Activated CD4-positive, alpha-beta T cell treated with anti-CD3 and anti-CD28 coated beads, Interleukin-2, amount 10 ng/mL, durations not matched to agents 24 days and 14 days (primary cell): ENCODE measurements at places on chromosomes 12 and 14.

DNA sequence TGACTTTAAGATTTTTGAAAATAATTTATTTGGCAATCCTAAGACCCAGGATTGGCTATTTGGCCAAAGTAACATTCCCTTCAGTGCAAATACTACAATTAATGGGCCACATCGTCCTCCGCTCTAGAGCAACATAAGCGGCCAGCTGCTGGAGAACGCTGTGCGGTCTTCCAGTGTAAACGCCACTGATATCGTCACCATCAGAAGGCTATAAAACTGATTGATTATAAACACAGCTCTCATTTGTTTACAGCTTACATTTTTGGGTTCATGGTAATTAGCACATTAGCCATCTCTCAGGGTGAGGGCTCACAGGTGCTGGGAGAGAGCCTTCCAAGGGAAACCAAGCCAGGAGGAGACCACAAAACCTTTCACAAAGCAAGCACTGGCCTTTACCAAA, 130.1 kb upstream of the BMP4 start:
- no peak for DNase-seq

DNA sequence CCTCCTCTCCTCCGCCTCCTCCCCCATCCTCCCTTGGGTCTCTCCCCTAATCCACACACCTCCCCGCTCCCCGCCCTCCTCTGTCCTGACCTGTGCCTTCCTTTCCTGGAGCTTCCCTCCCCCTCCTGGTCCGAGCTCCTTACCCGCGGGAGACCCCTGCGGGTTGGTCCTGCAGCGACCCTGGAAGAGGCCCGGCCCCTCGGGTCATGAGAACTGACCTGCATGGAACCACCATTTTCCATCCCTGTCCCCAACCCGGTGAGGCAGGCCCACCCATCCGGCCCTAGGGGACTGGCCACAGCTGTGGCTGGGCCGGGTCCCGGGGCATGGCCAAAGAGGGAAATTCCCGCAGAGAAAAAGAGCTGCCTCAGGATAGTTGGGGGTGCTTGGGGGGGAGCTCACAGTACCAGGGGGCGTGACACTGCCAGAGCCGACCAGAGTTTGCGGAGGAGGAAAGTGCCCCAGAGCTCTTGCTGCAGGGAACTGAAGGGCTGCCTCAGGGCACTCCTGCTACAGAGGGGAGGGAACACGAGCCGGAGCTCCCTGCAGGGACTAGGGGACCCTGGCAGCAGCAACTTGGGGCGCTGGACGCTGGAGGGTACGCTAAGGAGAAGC, 613 bp downstream of the ARHGEF40 start:
- no peak for DNase-seq

DNA sequence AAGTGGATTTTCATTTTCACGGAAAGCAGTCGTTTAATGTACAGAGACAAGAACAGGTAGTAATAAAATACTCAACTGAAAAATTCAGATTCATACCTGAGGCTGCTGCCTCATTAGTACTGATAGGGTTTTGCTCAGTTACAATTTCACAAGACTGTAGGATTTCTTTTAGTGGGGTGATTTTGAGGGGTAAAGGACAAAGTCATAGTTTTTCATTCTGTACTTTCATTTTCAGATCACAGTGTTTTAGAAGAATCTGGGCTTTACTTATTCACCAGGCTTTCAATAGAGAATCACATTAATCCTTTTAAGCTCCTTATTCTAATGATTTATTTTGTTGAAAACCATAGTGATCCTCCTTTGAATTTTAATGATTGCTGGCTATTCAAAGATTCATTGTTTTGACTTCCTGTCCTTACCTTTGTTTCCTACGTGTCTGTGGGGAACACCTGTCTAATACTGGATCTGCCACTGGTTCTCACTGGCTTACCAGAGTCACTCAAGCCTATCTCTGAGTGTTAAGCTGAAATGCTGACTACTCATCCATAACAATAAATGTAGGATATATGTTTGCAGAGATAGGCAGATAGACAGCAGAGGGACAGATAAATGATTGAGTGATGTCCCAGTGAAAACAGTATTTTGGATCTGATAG, 243.8 kb upstream of the NPAS3 start:
- DNase-seq, result no peak

GRCh38 chr12:75893765-75894164, 137.8 kb downstream of the PHLDA1 start:
- no peak for DNase-seq

DNA sequence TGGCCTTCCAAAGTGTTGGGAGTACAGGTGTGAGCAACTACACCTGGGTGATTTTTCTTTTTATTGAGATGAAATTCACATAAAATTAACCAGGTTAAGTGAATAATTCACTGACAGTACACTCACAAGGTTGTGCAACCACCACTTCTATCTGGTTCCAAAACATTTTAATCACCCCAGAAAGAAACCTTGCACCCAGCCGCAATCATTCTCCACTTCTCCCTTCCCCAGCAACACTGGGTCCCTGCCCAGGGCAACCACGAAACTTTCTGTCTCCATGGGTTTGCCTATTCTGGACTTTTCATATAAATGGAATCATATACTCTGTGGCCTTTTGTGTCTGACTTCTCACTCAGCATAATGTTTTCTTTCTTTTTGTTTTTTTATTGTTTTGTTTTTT, 26.3 kb upstream of the MLXIP start:
- DNase-seq, result no peak

DNA sequence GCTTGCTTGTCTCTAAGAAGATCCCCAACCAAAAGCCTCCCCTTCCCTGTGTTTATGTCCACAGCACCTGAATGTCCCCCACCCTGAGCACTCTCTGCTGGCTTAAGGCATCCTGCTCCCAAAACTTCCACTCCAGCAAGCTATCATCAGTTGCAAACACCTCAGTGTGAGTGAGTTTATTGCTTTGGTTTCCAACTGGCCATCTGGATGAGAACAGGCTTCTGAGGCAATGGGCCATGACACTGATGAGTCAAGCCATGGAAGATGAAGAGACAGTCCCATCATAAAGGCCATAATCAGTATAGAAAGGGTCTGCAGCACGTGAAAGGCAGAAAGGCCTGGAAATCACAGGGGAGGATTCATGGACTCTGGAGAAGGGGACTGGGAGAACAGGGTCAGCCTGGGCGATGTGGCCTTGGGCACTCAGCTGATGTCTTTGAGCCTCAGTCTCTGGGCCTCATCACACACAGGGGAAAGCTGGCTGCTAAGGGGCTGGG, 12.8 kb downstream of the CMKLR1 start:
- no peak for DNase-seq

- peak; percentile 68 for DNase-seq
These were observed 8.7 kb downstream of the SYNE3 start for GRCh38 chr14:95507701-95508103.

DNA sequence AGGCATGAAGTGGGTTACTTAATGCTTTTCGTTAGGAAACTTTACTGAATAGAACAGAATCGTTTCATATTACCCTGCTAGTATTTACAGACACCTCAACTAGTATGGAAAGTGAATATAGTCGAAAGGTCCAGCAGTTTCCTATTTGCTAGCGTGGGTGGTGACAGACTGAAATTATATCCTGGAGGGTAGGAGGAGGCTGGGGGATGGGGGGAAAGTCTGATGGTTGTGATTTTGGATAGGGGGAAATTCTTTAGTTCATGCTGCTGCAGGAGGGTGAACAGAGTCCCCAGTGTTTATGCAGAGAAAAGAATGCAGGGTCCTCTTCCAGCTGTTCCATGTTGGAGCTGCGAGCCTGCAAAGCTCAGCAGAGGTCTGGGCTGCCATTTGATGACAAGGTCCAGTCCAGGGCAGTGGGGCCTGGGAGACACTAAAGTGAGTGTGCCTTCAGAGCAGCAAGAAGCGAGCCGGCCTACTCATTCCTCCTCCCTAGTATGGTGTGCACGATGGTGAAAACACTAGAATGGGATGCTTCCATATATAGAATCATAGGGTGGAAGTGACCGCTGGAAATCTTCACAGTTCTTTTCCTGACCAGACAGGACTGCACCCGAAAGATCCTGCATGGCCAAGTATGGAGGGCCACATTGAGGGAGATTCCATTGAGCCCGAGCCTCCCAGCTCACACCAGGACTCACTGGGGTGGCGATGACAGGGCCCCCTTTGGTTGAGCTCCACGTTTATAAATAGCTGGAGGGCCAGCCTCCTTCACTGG, 2.1 kb downstream of the SAMD4A start:
- DNase-seq, result no peak

DNA sequence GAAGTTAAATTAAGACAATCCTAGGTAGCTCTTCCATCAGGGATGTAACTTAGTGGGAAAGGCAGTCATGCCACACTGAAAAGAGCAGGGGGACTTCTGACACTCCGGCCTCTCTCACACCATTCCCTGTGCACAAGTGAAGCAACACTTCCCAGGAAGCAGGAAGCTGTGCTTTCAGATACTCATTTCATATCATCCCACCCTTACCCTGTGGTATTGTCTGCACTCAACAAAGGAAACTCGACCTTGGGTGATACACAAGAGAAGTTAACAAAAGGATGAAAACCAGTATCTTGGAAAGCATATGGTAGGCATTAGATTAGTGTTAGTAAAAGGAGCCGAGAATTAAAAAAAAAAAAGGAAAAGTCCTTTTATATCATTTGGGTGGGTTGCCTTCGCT, 61.3 kb upstream of the MDM1 start:
- DNase-seq, result no peak

GRCh38 chr12:7229741-7230140, 40.3 kb downstream of the PEX5 start:
- no peak for DNase-seq

DNA sequence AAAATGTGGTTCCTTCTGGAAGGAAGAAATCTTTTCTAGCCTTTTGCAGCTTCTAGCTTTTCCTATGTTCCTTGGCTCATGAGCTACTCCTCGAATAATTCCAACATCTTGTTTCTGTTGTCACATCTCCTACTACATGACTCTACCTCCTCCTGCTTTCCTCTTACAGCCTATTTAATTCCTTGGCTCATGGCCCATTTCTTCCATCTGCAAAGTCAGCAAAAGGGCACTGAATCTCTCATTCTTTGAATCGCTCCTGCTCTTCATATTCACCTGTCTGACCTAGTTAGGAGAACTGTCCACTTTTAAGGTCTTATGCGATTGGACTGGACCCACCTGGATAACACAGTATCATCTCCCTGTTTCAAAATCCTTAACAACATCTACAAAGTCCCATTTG, 15.8 kb downstream of the PRKD1 start:
- DNase-seq, result no peak

- no peak for DNase-seq
These were observed 1.3 kb downstream of the BDKRB2 start for GRCh38 chr14:96205978-96206360.

DNA sequence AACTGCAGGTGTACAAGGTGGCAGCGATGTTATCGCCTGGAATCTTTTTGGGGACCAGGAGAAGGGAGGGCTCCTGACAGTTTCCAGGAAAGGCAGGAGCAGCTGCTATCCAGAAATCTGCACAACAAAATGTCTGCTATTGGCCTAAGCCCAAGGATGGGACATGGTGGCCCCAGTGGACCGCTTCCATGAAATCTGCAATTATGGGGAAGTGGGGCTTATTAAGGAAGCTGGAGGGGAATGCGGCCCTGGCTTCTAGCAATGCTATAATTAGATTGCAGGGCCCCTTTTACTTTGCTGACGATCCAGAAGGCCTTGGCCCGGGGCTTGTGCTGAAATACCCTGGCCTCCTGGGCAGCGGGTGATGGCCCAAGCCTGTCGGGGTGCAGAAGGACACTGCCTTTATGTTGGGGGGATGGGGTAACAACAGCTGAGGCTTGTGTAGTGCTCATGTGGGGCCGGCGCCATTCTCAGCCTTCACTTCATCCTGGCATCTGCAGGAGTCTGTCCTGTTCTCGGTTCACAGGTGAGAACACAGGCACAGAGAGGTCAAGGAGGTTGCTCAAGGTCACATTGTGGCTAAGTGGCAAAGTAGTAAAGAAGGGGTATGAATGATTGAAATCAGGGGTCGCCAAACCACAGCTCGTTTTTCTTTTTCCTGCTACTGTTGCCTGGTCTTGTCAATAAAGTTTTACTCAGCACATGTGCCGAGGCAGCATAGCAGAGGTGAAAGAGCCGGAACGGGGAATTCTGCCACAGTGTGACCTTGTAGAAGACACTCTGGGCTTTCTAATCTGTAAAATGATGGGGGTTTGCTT, 153.5 kb downstream of the RBM19 start:
- DNase-seq, result no peak
